ENCODE measurements at places on chromosomes 4 and X. TPM values are rescaled to one million over a fixed set of nuclear protein-coding genes. Genes with fewer than 3 reads are reported as not detected.

The ASB12 gene
- not detected for total RNA-seq

The FATE1 gene
- total RNA-seq, result 0.36 TPM

- no peak for DNase-seq
Observed at GRCh38 chr4:20383969-20384368, 132.3 kb downstream of the SLIT2 start.

DNA sequence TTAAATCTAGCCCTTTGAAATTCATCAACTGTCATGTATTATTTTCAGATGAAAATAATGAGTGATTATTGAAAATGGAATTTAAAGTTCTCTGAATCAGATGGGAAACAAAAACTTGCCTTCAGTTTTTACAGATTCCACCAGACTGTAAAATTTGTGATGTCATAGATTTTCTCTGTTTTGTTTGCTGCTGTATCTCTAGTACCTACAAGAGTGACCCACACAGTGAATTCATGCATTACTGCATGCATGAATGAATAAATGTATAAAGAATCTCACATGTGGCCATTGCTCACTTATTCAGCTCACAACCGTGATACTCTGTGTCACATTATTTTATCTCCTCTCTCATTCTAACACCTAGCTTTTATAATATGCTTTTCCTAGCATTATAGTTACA, 532.2 kb upstream of the AGA start:
- no peak for DNase-seq

DNA sequence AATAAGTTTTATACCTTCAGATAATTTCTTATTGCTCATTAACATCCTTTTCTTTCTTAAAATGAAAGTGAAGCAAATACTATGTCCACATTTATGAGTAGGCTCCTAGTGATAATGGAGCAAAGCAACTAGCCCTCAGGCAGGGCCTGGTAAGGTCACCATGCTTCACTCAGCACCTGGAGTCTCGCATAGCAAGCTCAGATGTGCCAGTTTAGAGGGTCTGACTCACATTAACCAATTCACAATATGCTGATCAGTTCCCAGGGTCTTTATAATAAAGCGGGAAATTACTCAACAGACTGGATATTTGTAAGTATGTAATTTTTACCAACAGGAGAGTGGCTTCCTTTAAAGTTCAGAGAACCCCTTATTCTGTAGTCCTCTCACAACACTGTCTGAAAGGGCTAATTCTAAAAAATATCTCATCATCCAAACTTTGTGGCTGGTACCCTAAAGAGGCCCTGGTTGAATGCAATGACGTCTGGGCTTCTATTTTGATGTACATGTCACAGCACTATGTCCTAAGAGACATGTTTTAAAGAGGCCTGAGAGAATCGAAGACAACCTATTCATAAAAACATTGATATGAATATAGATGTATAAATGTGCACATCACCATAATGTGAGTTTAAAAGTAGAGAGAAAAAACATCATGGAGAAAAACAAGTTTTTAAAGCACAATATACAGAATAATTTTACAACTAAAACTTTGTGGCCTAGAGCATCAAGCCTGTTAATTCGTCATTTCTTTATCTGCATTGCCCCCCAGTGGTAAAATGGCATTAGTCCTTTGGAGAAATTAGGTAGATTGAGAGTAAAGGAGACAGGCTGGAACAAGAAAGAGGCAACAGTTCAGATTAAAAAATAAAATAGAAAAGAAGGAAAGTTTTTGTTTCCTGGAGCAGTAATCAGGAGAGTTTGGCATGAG, 44.3 kb downstream of the IL21 start:
- DNase-seq, result no peak

- no peak for DNase-seq
Observed at GRCh38 chr4:76160355-76160754, 12.2 kb upstream of the NUP54 start.

GRCh38 chrX:78476701-78477100, 149.3 kb upstream of the CYSLTR1 start:
- no peak for DNase-seq

GRCh38 chr4:88722276-88722780, 24.7 kb upstream of the NAP1L5 start:
- no peak for DNase-seq

- DNase-seq, result peak; percentile 49
Observed at GRCh38 chr4:3284734-3285557, 7.9 kb upstream of the RGS12 start.

- no peak for DNase-seq
Observed at GRCh38 chr4:51859476-51860031, 16.6 kb downstream of the DCUN1D4 start.
